ENCODE measurements at places on chromosomes 2 and 18.

DNA sequence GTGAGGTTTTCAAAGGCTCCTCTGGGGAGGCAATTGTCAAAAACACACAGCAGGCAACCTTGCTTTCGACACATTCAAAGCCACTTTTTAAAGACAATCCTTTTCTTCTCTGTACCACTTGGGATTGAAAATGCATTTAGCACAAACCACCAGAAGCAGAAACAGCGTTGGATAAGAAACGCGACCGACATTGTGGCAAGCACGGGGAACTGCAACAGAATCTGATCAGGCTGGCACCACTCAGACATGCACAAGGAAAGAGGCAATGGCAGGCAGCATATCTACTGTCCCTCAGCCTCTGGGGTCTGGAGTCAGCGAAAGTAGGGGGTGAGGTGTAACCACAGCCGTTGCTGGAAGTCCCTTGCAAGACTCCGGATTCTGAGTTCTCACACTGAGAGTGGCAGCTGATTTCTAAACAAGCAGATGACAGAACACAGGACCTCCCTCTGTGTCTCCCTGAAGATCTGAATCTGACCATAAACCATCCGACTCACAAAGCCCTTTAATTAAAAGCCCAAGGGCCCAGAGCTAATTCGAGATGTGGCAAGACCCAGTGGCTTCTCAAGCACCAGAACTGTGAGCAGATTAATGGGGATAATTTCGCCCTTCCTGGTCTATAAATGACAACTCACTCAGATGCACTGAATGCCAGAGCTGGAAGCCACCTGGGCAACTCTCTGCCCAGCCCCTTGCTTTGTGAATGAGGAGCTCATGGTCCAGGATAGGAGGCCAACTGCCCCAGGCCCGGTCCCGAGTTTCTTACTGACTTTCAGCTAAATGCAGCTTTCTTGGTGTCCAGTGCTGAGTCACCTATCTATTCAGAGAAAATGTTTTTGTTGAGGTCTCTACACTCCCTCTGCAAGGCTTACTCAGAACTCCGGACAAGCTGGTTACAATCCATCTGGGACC, 29.6 kb downstream of the CYRIA start:
- no peak for DNase-seq

DNA sequence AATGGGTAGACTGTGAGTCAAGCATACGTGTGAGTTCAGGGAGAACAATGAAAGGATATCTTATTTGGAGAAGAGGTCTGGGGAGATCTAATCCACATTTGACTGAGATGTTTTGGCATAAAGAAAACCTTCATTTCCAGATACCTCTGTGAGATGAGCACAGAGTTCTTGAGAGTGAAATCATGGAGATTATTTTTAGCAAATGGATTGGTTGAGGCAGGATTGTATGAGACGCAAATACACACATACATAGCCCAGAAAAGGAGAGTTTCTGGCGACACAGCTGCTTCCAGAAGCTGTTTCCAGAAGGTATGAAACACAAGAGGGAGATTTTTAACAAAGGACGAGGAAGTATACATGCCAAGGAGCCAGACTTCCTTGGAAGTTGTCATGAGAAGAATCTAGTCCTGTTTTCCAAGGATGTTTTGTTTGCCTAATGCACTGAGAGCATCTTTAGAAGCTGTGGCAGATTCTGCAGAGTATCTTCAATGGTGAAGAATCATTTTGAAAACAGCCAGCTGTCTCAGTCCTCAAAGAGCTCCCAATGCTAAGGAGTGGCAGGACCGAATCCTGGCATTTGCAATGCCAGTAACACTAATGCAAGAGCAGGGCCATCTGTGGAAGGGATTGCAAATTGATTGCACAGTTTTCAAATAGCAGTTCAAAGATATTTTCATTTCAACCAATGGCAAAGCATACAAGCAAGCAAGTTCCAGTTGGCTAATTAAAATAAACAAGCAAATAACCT, 177.2 kb downstream of the SETBP1 start:
- DNase-seq, result no peak

- DNase-seq, result no peak
These were observed 139.1 kb downstream of the NXPH2 start for GRCh38 chr2:138640921-138641676.

DNA sequence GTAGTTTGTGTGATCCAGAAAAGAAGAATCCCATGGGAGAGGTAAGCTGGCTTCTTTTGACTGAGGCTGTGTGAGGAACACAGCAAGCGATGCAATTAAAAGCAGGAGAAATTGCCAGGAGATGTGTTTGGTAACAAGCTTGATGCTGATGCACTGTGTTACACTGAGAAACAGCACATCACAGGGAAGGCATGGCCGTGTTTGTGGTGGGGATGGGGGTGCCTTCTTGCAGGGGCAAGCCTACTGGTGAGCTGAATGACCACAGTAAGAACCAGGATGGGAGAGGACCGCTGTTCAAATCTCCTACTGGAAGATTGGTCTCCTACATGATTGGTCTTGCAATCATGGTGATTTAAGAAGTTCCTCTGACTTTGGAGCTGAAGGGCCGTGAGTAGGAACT, 477.7 kb upstream of the HS6ST1 start:
- no peak for DNase-seq

DNA sequence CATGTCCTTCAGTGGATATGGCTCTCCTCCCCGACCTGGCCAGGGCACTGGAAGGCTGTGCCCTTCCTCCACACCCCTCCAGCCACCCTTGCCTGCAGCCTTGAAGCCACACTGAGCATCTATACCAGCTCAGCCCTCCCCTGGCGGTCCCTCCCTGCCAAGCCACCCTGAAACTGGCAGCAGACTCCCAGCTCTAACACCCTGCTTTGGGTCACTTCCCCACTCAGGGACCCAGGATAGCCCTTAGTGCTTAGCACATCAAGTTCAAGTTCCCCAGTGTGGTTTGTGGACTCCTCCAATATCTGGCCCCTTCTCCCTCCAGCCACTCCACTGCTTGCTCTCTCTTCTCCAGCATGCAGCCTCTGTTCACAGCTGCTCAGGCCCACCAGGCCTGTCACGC, 89.4 kb downstream of the TNS1 start:
- no peak for DNase-seq

DNA sequence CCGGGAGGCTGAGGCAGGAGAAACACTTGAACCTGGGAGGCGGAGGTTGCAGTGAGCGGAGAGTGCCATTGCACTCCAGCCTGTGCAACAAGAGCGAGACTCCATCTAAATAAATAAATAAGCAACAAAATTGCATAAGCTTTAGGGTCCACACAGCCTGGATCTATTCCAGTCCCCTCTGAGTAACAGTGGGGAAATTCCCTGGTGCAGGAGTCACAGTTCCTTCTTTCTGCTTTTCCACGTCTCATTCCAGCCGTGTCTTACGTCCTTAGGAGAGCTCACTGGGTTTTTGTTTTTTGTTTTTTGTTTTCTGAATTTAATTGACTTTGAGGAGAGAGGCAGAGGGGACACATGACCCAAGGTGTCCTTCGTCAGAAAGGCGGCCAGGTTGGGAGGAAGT, 44.6 kb downstream of the B3GNT2 start:
- no peak for DNase-seq

DNA sequence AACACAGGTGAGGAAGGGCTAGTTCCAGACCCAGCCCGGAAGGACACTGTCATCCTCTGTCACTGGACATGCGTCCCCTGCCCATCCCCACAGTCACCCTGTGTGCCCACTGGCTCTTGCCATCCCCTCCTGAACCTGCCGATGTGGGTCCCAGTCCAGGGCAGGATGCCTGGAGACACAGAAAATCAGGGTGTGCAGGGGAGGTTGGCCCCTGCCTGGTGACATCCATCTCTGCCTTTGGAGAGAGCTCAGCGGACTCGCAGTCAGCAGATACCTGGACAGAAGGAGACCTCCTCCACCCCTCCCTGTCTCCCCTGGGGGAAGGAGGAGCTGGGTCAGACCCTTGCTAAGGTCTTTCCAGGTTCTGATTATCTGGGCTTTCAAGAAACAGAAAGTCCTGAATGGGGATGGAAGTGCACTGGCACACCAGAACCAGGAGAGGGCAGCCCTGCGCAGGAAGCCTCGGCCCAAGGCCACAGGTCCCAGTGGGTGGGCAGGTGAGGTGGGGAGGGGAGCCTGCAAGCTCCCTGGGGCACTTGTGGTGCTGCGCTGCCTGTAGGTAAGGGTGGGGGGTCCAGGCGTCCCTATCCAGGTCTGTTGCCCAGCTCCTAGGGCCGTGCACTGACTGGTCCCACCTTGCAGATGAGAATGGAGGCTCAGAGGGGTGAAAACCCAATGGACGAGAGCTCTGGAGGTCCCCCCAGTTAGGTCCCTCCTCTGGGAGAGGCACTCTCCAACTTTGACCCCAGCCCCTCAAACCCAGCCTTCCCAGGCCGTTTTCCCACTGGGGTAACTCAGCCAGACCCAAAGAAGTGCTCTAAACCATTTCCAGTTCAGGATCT, 9.7 kb upstream of the OTOS start:
- peak; percentile 72 for DNase-seq

DNA sequence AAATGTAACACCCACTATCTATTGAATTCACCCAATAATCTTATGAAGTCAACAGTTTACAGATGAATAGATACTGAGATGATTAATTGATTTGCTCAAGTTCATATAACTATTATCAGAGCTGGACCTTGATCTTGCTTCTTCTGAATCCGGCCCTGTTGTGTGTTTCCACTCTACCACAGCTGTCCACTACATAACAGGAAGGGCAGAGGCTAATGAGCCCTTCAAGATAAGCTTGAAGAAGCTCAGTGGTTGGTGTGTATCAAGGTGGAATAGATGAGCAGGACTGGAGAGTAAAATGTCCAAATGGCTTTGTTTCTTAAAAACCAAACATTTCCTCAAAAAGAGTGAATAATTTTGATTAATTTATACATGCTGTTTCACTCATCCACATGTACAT, 56.4 kb upstream of the ITGB6 start:
- DNase-seq, result no peak

GRCh38 chr2:191927991-191928390, 81.1 kb upstream of the CAVIN2 start:
- no peak for DNase-seq

DNA sequence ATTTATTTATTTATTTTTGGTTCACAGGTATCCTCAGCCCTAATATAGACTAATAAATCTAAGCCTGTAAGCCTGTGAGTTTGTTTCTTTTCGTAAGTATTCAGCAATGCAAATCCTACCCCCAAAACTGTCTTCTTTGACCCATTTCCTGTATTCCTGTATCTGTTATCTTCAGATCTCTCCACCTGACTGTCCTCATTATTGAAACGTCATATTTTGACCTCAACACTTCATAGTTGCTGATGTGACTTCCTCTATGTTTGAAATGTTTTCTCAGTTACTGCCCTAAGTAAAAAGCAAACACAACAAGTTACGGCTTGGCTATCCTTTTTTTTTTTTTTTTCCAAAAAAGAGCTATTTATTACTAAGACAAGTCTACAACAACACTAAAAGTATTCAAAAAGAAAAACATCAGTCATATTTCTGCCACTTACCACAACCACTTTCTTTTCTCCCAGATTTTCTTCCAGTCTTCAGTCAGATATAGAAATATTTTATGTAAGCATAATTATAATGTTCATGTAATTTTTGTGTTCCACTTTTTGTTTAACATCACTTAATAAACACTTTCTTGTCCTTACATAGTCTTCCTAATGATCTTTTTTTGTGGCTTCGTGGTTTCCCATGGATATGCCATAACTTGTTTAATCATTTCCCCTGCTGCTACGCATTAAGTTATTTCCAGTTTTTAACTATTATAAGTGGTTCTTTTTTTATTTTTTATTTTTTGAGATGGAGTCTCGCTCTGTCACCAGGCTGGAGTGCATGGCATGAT, 45.0 kb upstream of the EML4 start:
- DNase-seq, result no peak

- no peak for DNase-seq
These were observed 25.3 kb upstream of the ANXA4 start for GRCh38 chr2:69716555-69717120.

- DNase-seq, result no peak
These were observed 142.3 kb upstream of the TANK start for GRCh38 chr2:161017780-161018470.

DNA sequence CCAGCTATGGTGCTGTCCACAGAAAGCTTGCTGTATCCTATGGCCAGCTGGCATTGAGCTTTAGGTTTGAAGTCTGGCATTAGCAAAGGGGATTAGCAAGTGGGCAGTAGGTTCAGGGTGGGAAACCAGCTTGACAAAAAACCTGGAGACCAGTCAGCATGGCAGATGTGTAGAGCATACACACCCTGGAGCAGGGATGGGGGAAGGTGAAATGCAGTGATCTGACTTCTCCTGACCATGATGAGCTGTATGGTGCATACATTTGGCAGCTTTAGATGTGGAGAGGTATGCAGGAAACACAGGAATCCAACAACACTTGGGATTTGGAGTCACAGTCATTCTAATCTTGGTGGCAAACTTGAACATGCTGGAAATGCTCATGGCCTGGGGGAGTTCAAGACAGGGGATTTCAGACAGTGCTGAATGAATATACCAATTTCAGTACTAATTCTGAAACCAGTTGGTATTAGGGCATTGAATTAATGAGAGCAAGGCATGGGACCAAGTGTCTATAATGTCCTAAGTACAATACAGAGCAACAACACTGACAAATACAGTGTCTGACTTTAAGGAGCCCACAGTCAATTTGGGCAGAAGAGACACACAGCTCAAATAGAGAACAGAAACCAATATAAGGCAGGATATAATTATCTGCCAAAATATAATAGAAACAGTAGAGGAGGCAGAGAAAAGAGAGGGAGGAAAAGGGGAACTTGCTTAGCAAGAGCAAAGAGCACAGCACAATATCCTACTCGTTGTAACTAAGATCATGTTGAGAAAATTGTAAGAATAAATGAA, 11.8 kb downstream of the ARHGAP15 start:
- DNase-seq, result no peak

GRCh38 chr2:60484133-60484645, 69.3 kb downstream of the BCL11A start:
- no peak for DNase-seq

DNA sequence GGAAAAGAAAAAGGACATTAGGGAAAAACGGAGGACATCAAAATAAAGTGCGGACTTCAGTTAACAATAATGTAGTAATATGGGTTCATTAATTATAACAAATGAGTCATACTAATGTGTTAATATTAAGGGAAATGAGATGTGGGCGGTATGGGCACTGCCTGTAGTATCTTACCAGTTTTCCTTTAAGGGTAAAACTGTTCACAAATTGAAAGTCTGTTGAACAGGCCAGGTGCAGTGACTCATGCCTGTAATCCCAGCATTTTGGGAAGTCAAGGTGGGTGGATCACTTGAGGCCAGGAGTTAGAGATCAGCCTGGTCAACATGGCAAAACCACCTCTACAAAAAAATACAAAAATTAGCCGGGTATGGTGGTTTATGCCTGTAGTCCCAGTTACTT, 56.8 kb upstream of the PMAIP1 start:
- no peak for DNase-seq
